HepG2 (cell line): ENCODE measurements at places on chromosomes 3 and 15. TPM values are rescaled to one million over a fixed set of nuclear protein-coding genes. Genes with fewer than 3 reads are reported as not detected.

DNA sequence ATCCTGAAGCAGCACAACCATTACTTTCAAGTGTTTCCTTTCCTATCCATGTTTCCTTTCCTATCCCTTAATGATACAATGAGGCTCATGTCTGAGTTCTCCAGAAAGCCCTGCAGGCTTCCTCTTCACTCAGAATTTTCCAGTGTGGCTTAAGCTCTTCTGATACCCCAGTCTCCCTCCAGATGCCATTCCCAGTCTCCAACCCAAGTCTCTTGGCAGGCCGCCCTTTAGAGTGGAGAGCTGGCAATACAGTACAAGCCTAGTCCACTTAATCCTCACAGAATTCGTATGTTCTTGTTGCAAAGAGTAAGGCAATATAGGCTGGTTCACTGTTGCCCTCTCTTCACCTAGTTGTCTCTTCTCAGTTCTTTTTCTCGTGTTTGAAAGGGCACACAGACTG is 503.9 kb upstream of the MDFIC2 start:
- no peak for DNase-seq

GRCh38 chr3:186160691-186161243 is 51.9 kb upstream of the ETV5 start:
- DNase-seq, result no peak

- DNase-seq, result no peak
Observed at GRCh38 chr3:33826206-33826605, 27.8 kb downstream of the PDCD6IP start.

- DNase-seq, result no peak
Observed at GRCh38 chr3:189727898-189728297, 96.7 kb downstream of the TP63 start.

Gene GPR62
- total RNA-seq, result not detected in 2 replicates

Gene ZBED2
- 0.04 TPM in 1 of 2 replicates, not detected in the other for total RNA-seq

Gene C3orf70
- 2.4 and 3.4 TPM in 2 replicates for total RNA-seq

Gene STRA6
- 0.81 and 2.1 TPM in 2 replicates for total RNA-seq
